ENCODE measurements at places on chromosomes 5 and 9.

GRCh38 chr9:16461137-16461840 lies 409.2 kb downstream of the BNC2 start:
- DNase-seq, result no peak

DNA sequence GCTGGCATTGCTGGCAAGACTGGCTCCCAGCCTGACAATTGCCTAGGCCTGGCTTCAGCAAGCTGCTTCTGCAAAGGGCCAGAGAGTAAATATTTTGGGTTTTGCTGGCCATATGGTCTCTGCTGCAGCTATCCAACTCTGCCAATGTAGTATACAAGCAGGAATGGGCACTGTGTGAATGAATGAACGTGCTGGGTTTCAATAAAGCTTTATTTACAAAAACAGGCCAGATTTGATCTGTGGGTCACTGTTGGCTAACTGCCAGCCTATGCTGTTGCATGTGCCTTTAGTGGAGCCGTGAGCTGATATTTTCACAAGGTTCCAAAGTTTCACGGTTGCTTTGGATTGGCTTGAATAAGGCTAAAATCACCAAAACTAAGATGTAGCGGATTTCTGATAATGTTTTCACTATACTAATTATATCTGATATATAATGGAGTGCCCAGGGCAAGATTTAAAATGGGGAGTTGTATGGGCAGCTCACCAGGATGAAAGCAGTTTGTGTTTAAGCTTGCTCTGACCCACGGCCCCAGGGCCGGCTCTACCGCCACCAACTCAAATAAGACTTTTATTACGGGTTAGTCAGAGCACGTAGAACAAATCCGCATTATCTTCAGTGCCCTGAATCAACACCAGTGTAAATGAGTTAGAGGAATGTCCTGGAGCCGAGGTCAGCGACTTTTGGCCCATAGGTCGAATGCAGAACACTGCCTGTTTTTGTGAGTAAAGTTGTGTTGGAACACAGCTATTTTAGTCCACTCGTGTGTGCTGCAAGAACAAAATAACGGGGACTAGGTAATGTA lies 98.6 kb upstream of the DAP start:
- no peak for DNase-seq

DNA sequence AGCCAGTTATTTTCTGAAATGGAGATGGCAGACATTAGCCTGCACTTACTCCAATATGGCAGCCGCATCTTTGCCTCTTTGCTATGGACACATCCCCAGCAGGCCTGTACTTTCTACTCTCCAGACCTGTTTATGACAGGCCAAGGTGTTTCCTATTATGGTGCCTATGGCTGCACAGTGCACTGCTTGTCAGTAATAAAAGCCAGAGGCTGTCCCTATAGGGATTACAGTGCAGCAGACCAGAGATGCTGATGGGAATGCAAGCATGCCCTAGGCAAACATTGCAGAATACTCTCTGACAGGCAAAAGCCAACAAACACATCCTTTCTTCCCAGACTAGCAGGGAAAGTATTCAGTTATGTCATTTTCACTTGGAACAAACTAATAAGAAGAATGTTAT lies 442.9 kb downstream of the RAB3C start:
- no peak for DNase-seq

- no peak for DNase-seq
Measured at GRCh38 chr9:132885720-132886333, 7.1 kb downstream of the SPACA9 start.

DNA sequence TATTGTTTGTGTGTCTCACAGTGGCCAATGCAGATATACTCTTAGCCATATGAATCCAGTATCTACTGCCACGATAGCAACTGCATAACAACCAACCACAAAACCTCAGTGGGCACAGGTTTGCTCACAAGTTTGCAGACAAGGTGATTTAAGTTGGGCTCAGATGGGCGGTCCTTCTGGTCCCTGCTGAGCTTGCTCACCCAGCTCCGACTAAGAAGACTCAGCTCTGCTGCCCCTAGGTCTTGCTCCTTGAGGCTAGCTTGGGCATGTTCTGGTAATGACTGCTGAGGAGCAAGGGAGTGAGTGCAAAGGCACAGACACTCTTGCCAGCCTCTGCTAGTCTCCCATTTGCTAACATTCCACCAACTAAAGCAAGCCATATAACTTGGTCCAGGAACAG lies 52.6 kb downstream of the MTX3 start:
- DNase-seq, result peak; percentile 11

DNA sequence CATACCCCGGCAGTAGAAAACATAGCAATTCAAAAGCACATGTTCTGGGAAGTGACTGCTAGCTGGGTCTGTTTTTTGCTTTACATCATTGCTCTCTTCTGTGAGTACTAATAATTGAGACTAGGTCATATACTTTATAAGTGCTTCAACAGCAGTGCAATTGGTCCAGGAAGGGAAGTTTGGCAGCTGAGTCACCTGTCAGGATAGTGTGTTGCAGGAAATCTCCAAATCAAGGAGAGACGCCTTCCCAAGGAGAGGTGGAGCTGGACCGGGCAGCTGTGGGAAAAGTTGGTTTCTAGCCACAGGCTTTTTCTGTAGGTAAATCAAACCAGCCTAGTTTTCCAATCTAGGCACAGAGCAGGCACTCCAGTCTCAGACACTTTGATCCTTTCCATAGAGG lies 330.1 kb downstream of the ENC1 start:
- no peak for DNase-seq

Measured in stimulated activated CD8-positive, alpha-beta memory T cell treated with anti-CD3 and anti-CD28 coated beads, Interleukin-2, amount 100 ng/mL, for 48 hours (primary cell).